ENCODE measurements at places on chromosomes 13 and 19.

DNA sequence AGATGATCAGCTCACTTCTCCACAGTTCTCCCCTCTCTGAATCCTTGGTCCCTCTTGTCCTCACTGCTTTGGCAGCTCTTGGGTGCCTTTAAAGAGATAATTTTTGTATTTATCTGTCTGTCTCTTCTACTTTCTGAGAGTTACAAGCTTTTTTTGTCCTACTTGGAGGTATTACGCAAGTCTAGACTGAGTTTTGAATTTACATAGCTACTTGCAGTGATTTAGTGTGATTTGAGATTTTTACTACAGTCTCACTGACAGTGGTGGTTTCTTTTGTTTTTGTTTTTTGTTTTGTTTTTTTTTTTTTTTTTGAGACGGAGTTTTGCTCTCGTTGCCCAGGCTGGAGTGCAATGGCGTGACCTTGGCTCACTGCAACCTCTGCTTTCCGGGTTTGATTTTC, 22.1 kb downstream of the URI1 start:
- ATAC-seq, result no peak

- peak; percentile 56 for ATAC-seq
These were observed 29.0 kb downstream of the UTP14C start for GRCh38 chr13:52053460-52053859.

DNA sequence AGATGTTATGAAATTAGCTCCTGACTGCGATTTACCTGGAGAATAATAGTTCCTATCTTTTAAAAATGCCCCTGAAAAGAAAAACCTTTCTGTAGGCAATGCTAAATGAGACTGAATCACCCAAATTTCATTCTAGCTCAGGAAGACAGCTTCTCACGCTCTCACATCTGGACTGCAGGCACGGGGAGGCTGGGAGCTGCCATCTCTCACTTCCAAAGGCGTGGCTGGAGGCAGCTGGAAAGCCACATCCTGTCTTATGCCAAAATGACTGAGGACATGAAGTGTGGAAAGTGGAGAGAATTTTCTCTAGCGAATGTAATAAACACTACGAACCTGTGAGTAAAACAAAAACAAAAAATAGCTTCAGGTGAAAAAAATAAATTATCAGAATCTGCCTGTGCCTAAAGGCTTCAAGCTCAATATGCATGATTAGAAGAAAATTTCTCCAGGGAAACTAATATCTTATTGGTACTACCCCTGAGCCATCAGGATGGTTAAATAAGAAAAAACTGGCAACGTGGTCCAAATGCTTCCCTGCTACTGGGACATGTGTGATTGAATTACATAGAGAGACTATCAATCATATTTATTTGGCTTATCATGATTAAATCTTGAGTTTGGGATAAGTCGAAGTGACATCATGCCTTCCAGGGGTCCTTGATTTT, 58.1 kb upstream of the UBL3 start:
- ATAC-seq, result peak; percentile 51

DNA sequence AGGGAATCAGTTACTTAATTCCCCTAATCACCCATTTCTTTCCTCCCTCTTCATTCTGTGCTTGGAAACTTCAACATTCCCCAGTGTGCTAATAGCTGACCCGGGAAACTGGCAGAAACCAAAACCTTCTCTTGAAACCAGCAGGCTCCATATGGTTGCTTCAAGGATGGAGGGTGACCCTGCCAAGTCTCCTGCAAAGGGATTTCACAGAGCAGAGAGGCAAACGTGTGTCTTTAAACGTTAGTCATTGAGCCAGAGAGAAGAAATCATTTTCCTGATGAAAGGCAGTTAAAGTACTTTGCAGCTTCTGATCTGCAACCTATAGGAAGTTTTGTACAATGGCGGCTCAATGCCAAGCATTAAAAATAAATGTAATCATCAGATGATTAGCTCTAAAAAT, 220.9 kb downstream of the POU4F1 start:
- ATAC-seq, result no peak

- ATAC-seq, result no peak
These were observed 14.7 kb upstream of the HMGB1 start for GRCh38 chr13:30480292-30480950.

- no peak for ATAC-seq
These were observed 6.0 kb upstream of the FFAR1 start for GRCh38 chr19:35341565-35342225.

DNA sequence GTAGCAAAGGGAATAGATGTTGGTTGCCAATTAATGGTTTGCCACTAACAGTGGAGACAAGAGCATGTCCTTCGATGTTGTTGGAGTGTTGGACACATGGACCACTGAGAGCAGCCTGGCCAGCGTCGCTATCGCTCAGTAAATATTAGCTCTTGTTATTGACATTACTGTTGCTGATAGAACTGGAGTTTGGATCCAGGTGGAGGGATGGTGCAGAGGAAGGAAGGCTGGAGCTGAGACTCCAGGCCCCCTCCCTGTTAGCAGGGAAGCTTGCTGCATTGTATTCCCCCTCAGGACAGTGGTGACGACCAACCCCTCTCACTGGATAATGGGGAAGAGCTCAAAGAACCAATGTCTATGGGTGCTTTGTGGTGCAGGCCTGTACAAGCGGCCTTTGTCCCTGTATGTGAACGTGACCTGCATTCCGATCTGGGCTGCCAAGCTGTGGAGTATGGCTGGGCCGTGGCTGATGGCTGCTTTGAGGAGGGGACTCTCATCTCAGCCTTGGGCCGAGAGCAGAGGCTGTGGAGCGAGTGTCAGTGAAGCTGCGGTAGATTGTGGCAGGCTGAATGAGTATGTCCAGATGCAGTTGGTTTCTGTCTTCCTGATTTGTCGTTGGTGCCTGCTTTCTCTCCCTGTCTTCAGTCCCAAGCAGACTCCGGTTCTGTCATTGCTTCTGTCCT, 7.0 kb downstream of the CLASRP start:
- ATAC-seq, result peak; percentile 96

- ATAC-seq, result peak; percentile 100
These were observed 271.1 kb downstream of the KCNRG start for GRCh38 chr13:50286324-50286723.

DNA sequence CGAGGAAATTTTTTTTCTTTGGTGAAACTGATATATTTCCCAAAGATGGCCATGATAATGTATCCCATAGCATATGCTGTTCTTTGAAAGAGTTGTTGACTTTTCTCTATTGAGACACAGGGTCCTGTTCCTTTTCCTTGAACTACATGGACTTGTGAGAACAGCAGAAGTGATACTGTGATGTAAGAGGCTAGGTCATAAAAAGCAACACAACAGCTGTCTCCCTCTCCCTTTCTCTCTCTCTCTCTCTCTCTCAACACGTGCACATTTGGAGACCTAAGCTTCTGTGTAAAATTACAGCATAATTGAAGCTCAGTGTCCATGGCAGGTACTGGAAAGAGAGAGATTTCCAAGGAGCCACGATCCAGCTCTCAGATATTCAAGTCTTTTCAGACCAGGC, 1712.4 kb downstream of the EFNB2 start:
- ATAC-seq, result no peak

DNA sequence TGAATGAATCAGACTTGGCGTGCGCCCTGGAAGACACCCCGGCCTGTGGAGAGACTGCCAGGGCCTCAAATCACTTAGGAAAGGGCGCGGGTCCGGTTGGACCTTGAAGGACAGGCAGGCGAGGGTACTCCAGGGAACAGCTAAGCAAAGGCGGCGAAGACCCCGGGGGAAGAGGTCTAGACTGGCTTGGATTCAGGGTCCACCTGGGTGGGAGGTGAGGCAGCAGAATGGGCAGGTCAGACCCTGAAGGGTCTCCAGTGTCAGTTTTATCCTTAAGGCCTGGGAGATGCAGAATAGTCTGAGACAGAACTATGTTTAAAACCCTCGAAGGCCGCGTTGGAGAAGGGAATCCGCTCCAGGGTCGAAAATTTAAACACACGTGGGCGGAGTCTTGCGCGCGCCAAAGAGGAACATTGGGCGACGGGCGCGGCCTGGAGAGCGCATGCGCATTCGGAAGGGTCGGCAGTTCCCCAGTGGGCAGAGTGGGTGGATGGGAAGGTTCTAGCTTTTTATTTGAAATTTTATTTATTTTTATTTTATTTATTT, 567 bp upstream of the SMG9 start:
- ATAC-seq, result peak; percentile 14

DNA sequence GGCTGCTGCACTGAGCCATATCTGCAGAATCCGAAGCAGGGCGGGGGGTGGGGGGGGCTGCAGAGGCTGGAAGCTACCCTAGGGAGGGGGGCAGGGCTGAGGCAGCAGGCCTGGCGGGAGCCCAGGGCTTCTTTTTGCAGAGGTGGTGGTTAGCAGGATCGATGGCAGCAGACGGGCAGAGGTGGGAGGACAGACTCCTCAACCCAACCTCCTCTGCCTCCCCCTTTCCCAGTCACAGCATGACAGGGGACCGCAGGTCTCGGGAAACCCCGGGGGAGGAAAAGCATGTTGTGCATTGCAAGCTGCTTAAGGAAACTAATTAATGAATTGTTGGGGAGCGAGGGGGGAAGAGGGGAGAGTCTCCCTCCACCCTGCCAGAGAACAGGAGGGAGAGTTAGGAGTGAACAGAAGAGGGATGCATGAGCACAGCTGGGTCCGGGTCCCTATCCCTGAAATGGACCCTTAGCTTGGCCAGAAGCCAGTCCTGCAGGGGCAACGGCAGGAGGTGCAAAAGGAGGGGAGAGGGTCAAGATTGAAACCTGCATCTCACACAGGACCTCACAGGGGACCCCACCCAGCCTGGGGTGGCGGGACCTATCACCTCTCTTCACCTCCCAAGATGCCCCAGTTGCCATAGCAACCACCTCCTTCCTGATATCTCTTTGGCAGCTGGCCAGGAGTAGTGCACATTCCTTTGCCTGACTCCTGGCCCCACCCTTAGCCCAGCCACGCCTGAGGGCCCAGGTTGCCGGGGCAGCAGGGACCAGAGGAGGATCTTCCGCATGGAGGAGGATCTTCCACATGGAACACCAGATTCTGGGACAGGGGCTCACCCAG, 1.8 kb downstream of the FXYD7 start:
- ATAC-seq, result peak; percentile 1

- ATAC-seq, result no peak
These were observed 1.2 kb downstream of the TPGS1 start for GRCh38 chr19:508204-509150.

DNA sequence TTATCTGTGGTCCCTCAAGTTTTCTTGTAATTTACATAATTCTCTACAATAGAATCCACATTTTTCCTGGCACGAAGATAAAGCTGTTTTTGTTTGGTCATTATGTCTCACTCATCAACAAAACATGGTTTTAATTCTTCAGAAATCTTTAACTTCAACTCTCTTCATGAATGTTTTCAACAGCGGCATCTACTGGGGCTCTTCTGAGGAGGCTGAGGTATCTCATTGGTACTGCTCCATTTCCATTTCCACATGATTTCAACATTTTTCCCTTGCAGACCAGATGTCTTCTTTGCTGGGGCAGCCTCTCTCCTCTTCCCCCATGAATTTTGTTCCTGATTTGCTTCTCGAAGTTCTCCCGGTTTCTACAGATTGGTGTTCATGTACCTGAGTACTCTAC, 5.8 kb upstream of the KBTBD7 start:
- no peak for ATAC-seq

DNA sequence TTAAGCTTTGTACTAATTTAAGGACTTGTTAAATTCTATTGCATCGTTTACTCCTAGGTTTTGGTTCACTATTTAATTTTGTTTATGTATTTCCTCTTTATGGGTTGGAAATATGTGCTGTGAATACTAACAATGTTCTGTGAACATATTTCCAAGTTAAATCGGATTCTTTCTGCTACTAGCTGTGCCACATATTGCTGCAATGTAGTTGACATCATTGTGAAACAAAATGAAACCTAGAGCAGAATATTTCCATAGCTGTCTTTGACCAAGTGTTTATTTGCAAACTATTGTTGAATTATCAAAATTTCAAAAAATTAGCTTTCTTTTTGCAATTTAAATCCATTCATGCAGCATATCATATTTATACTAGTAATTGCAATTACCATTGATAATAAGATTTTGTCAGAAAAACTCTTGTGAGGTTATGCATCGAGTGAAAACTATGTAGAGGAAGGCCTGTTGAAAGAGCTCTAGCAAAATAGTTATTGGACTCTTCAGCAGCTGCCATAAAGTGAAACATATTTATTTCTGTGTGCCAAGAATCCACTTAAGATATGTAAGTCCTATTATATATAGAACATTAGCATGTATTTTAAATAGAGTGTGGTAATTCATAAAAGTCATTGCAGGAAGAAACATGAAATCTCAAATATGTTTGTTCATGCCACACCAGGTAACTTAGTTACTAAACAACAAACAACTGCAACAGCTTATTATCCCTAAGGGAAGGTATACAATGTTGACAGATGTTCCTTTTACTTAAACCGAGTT, 575.1 kb downstream of the SLITRK6 start:
- no peak for ATAC-seq

DNA sequence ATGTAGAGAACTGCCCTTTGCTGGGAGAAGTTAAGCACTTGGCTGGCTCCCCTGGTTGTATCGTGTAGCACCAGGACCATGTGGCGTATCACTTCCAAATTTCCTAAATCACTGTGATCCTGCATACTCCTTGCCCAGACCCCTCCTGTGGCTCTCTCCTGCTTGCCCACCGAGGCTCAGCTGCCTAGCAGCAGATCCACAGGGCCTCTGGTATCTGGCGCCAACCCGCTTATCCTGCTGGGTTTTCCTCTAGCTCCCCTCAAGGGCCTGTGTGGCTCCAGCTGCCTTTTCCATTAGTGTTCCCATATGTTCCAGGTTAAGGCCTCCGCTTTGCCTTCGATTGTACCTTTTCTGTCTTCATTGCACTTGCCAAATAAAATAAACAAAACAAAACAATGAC, 16.5 kb downstream of the LRCH1 start:
- no peak for ATAC-seq

DNA sequence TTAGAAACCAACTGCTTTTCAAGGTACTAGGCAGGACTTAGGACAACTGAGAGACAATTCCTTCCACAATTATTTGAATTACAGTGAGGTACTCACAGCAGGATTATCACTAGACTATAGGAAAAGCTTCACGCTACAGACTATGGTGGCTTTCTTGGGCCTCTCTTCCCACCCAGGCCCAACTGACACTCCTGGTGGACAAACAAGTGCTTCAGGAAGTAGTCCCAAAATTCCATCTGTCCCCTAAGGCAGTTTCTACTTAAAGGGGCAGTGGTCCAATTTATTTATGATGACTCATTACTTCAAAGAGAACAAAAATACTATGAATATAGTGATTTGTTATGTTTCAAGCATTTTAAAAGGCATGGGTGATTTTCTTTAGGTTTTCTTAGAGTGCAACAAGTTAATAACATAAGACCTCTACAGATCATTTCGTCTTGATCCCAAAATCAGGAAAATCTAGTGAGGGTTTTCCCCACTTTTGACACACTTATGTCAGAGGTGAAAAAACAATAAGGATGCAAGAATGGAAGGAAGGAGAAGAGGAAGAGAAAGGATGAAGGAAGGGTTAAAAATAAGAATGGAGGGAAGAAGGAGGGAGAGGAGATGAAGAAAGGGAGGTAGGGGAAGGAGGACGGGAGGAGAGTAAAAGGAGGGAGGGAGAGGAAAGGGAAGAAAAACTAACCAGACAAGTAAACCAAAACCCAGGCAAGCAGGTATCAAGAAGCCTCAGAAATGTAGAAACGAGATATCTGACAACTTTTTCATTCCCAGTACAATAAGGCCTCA, 100.7 kb downstream of the SERP2 start:
- ATAC-seq, result no peak

Measured in motor neuron (in vitro differentiated cells).